ENCODE measurements at places on chromosomes 7 and 10.

GRCh38 chr7:23955600-23956149 is 245.7 kb downstream of the STK31 start:
- no peak for DNase-seq

- no peak for DNase-seq
These were observed 820.6 kb upstream of the KCND2 start for GRCh38 chr7:119452401-119452800.

GRCh38 chr7:41975849-41976248 is 261.2 kb downstream of the GLI3 start:
- no peak for DNase-seq

DNA sequence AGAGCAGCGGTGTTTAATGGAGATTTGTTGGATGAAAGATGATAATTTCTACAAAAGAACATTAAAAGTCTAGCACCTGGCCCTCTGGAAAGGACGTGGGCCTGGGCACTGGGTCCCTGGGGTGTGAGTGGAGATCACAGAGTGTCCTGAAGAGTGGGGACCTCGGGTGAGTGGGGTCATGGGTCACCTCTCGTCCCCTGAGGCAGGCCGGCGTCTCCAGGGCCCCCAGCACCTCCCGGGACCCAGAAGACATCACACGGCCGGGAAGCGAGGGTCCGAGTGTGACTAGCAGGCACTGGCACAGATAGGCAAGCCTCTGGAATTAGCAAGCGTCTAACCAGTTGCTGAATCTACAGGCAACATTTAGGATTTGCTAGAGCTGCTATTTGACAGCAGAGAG is 257.2 kb downstream of the MAD1L1 start:
- DNase-seq = no peak

GRCh38 chr7:28808796-28809533 is 149.2 kb downstream of the TRIL start:
- DNase-seq = no peak

DNA sequence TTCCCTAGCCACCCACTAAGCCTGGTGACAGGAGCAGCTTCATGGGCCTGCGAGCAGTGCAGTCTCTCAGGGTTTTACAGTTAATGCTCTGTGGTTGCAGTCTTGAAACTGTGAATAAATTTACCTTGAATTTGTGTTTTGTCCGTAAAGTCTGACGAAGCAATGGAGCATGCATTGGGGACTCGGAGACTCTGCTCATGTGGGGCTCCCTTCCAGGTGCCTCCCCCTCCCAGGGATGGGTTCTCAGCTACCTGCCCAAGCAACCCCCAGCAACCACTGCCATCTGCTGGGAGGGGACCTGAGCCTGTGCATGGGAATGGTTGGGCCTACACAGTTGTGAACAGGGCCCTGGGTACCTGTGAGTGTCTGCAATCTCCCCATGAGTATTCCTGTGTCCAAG is 36.3 kb upstream of the IKZF1 start:
- DNase-seq = no peak

DNA sequence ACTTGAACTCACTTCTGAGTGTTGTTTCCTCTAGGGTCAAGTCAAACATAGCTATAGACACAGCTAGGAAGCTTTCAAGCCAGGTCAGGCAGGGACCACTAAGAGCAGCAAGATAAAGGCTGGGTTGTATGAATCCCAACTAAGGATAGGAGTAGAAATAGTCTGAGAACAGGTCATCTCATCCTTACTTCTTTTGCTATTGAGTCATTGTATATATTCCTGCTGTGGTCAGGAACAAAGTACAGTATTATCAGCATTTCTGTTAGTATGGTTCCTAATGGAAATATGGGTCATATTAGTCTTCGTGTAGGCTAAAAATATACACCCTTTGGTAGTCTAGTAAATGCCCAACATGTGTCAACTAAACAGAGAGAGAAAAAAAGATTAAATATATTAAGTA is 145.3 kb downstream of the BTAF1 start:
- DNase-seq = no peak

DNA sequence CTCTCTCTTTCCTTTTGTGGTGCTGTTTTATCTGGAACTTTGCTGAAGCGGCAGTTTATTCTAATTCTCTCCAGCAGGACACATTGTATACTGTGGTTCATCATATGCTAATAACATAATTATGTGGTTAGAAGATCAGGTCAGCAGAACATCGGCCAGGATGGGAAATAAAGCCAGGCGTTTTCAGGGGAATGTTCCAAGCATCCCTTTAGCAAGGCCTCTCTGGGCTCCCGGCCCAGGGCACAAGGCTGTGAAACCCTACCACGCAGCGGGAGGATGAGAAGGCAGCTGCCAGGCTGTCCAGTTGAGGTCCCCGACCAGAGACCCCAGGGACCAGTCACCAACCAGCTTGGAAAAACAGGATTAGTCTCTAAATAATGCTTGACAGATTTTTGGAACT is 112.2 kb upstream of the GALNT17 start:
- no peak for DNase-seq

DNA sequence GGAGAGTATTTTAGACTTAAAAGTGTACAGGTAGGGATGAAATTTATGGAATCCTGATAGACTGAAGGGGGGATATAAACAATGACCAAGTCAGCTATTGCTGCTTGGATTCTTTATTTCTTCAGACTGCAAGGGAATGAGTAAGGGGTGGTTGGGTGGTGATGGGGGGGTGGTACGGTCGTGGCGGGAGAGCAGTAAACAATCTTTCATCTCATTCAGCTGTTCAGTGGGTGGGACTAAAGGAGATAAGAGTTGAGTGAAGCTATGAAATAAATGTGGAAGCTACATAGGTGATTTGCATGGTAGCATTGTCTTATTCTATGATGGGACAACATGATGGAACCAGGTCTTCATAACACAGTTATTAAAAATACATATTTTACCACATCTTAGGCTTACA is 1.8 kb downstream of the SEPTIN7 start:
- DNase-seq = no peak

DNA sequence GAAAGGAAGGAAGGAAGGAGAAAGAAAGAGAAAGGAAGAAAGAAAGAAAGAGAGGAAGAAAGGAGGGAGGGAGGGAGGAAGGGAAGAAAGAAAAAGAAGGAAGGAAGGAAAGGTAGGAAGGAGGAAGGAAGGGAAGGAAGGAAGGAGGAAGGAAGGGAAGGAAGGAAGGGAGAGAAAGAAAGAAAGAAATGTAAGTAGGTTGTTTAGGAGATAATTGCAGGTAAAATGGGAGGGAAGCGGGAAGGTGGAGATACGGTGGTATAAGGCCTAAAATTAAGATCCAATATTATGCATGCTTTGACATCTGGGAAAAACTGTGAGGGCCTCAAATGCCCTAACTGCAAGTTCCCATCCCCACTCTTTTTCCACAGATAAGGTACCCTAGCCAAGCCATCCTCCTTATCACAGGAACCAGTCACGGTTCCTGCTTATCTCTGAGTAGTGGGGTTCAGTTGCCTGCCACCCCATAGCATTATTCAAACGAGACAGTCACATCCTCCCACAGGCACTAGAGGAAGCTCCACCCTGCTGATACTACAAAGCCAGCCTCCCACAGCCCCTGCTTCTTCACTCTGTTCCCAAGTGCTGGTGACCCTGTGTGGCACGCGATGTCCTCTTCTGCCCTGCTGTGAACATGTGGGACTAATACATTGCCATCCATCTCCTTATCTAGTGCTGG is 28.7 kb downstream of the ST8SIA6 start:
- DNase-seq = no peak

DNA sequence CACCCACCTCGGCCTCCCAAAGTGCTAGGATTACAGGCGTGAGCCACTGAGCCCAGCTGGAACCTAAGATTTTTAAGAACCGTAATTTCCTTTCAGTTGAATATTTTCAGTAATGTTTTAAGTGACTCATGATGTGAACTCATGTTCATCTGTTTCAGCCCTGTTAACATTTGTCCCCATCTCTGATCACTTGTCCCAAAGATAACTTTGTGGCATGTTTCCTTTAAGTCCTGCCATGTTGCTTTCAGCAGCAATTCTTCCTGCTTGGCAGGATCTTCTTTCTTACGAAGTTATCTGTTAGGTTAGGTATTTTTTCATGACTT is 19.3 kb downstream of the ZRANB1 start:
- no peak for DNase-seq

DNA sequence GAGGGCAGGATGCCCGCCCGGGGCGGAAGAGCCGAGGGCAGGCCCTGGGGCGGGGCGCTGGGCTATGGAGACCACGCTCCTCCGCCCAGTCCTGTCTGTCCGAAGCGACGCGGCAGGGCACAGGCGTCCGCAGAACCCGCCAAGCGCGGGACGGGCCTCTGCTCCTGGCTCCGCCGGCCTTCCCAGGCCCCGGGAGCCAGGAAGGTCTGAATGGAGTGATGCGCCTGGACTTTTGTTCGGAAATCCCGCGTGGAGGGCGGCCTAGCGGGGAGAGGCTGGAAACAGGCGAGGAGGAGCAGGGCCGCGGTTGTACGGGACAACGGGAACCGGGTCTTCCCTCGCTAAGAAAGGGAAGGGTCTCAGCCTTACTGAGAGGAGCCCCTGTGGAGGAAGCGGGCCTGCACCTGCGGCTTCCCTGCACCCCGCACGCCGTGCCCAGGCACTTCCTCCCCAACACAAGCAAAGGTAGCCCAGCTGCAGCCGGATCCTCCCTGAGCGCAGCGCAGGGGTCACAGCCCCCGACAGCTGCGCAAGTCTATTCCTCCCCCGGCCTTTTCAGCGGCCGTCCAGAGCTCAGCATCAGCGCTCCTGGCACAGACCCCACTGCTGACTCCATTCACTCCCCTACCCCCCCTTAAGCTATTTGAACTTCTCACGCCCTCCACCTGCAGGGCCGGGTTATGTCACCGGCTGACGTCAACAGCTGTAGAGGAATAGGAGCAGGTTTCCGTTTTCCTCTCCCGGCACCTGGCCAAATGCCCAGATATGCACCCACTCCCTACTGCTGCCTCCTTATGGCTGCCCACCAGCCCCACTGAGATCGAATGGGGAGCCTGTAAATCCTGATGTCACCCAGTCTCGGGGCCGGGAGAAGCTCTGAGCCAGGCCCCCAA is 143.2 kb upstream of the RET start:
- DNase-seq = no peak

GRCh38 chr7:25900877-25901276 is 251.1 kb upstream of the NFE2L3 start:
- DNase-seq = no peak

DNA sequence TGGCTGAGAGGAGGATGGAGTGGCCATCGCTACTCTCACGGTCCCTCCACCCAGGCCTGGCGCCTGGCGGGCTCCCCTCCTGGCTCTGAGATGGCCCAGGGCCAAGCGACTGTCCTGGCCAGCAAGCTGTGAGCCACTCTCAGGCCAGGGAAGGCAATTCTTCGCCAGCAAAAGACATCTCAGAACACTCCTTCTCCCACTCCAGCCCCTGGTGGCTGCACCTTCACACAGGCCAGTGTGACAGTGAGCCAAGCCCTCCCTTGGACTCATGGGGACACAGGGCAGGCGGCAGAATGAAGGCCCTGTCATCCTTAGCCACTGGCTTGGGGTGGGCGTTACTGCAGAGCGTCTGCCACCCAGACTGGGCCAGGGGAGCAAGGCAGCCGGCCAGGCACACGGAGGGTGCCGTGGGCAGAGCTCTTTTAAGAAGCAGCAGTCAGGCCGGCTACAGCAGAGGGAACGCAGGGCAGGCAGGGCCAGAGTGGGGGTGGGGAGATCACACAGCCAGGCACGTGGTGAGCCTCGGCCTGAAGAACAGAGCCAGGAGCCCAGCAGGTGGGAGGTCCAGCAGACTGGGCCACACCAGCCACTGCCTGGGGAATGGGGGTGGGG is 14.4 kb downstream of the STK32C start:
- DNase-seq = no peak

- no peak for DNase-seq
These were observed 553 bp downstream of the VDAC2 start for GRCh38 chr10:75211007-75211691.

DNA sequence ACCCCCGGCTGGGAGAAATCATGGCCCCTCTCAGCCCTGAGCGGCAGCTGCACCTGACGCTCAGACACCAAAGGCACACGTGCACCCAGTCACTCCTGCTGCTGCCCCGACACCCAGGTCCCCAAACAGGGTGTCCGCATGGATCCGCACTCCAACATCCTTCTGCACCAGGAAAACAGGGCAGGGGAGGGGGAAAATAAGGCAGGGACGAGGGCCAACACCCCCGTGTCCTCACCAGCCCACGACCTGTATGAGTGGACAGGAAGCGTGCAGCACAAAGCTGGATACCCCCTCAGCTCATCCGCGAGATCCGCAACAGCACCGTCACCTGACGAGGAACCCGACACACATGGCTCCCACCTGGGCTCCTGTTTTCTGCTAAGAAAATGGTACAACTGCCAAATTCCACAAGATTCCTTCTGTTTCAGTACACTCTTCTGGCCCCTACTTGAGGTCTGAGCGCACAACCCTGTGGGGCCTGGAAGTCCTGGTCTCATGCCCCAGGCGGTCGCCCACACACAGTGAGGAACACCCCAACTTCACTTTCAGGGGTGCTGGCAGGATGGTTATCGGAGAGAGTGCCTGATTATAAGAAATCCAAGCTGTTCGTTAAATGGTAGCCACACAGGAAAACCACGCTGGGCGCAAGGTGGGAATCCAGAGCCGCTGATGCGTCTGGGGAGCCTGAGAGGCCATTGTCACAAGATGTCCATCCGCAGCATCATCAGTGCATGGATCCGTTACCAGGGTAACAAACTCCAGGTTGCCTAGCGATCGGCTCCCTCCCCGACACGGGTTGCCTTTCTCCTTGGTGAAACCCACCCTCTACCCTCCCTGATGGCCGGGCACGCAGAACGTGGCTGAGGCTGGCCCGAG is 63.6 kb downstream of the ZRANB1 start:
- no peak for DNase-seq

- no peak for DNase-seq
These were observed 161.4 kb downstream of the CCDC3 start for GRCh38 chr10:12839941-12840611.

- DNase-seq = no peak
These were observed 642 bp upstream of the COL13A1 start for GRCh38 chr10:69801094-69801433.

- no peak for DNase-seq
These were observed 357.6 kb upstream of the PCDH15 start for GRCh38 chr10:55158633-55159032.

- no peak for DNase-seq
These were observed 391.2 kb downstream of the ANKRD7 start for GRCh38 chr7:118615681-118616080.

DNA sequence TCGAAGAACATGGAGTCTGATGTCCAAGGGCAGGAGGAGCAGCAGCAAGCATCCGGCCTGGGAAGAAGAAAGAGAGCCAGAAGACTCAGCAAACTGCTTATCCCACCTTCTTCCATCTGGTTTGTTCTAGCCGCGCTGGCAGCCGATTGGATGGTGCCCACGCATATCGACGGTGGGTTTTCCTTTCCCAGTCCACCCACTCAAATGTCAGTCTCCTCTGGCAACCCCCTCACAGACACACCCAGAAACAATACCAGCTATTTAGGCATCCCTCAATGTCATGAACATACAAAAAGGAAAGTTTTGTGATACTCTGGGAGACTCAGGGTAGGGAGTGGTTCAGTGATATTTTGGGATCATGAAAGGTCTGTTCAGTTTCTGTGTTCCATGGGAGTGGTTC is 139.6 kb downstream of the LYZL1 start:
- no peak for DNase-seq

Data from right renal pelvis (tissue), 4 donors.